Large intestine (tissue), 12 donors: ENCODE measurements at places on chromosomes 16 and 17. TPM values are rescaled to one million over a fixed set of nuclear protein-coding genes. Genes with fewer than 3 reads are reported as not detected.

DNA sequence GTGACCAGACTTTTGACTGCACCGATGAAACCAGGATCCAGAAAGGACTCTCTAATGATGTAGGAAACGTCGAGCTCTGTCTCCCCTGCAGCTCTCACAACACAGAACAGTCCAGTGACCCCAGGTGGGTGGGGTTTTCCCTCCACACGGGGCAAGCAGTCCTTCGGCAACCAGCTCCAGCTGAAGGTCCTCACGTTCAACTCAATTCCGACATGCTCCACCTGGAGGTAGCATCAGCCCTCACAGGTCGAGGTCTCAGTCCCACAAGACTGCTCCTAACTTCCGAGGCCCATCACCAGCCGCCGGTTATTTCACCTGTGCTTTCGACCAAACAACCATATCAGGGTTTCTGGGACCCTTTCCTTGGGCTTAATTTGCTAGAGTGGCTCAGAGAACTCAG lies 28.2 kb downstream of the ITGAE start:
- H3K4me1 ChIP-seq: no peaks in the 10 kb centered on the region
- H3K27me3 ChIP-seq: no peaks in the 10 kb centered on the region
- DNase-seq: no peak
- no peak overlapping the region for H3K27ac ChIP-seq
- no peaks in the 10 kb centered on the region for H3K36me3 ChIP-seq

DNA sequence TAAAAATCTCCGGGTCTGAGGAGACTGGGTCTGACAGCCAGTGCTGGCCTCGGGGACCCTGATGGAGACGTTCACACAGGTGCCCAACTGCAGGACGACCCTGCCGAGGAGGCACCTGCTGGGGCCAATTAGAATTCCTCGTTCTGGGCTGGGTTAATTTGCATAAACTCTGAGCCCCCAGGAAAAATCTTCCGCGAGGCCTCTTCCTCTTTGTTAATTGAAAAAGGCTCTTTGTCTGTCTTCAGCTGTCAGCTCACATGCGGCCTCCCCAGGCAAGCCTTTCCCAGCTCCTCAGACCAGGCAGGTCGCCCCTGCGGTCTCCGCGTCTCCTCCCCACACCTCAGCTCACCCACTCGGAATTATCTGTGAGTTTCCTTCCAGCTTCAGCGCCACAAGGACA lies 400.2 kb downstream of the SEC14L1 start:
- H3K4me1 ChIP-seq: peaks cover 3% of the 10 kb centered on the region
- no peaks in the 10 kb centered on the region for H3K36me3 ChIP-seq
- H3K4me3 ChIP-seq: no peak overlapping the region
- DNase-seq: no peak

- H3K4me3 ChIP-seq: no peak overlapping the region
- peak overlapping the region; percentile 82 for H3K27ac ChIP-seq
- peak; percentile 18 for DNase-seq
- peaks cover 7% of the 10 kb centered on the region for H3K4me1 ChIP-seq
- H3K36me3 ChIP-seq: peaks cover 2% of the 10 kb centered on the region
Observed at GRCh38 chr16:75377729-75378386, 55.4 kb downstream of the CFDP1 start.

DNA sequence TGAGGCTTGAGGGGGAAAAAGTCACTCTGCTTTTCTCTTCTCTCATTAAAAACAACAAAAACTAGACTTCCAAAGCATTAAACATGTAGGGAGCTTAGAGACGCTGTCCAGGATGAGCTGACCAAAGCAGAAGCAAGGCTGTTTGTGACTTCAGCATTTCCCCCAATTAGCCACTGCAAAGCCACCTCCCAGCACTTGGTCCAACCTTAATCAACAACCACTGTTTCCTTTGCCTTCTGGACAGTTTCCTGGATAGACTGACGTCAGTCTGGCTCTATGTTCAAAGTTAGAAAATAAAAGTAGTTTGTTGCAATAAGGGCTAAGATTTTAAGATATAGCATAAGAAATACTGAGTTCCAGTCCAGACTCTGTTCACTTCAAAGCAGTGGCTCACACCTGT lies 3.1 kb downstream of the TMEM231 start:
- no peaks in the 10 kb centered on the region for H3K36me3 ChIP-seq
- H3K4me3 ChIP-seq: no peak overlapping the region
- H3K4me1 ChIP-seq: peaks cover 4% of the 10 kb centered on the region

TBC1D3E gene
- polyA plus RNA-seq: 12.3 TPM

MYLK3 gene
- 0.16 TPM for polyA plus RNA-seq

- no peak overlapping the region for H3K27ac ChIP-seq
- no peaks in the 10 kb centered on the region for H3K4me1 ChIP-seq
- no peaks in the 10 kb centered on the region for H3K36me3 ChIP-seq
- DNase-seq: peak; percentile 12
- no peak overlapping the region for H3K4me3 ChIP-seq
Observed at GRCh38 chr16:66188917-66189725, 177.4 kb upstream of the CDH5 start.

DNA sequence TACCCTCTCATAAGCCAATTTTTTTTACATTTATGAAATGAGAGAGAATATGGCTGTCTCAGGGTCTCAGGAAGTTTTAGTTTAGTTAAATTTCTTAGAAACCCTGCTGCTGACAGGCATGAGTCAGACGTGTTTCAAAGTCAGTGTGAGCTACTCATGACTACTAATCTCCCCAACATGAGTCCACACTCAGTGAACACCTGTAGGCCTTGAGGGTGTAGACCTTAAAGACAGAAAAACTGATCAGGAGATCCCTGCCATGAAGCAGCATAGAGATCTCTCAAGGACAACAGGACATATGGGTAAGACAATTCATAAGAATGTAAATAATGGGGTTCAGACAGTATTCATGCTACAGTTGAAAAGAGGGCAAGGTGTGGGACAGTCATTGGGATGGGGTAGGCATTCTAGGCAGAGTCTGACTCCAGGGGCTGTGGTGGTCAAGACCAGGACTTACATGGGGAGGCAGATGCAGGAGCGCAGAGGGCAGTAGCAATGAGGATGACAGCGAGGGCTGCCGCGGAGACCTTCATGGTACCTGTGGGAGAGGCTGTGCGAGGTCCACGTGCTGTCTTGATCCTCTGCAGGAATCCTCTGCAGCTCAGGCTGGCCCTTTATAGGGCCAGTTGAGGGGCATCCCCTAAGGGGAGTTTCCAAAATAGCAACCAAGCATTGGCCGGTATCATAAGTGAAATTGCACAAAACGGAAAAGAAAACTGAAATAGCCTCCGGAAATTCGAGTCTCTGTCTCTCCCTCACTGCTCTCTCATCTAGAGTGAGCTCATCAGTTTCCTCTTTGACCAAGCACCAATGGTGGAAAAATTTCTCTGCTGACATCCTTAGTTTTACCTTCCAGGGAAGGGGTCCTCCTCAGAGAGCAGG lies at the start of gene CCL5:
TSS of gene CCL5 (minus strand) at position 588 of the 882 bp plus-strand sequence.
- H3K27me3 ChIP-seq: no peaks in the 10 kb centered on the region
- no peak within 1 kb of the TSS for H3K4me3 ChIP-seq
- peak; percentile 9 for DNase-seq
- H3K36me3 ChIP-seq: no peaks in the 10 kb centered on the region

DNA sequence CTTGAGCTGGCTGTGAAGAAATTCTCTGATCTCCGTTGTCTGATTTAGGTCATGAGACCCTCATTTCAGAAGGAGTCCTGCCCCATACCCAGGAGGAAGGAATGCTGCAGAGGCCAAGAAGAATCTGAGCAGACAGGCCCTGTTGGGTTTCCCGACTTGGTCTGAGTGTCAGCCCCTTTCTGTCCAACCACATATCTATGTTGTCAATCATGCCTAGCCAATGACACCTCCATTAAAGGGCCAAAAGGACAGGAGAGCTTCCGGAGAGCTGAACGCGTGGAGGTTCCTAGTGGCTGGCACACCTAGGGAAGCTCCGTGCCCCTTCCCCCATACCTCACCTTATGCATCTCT lies 37.8 kb downstream of the PIMREG start:
- no peak for DNase-seq
- H3K27me3 ChIP-seq: no peaks in the 10 kb centered on the region
- no peak overlapping the region for H3K4me3 ChIP-seq
- H3K36me3 ChIP-seq: no peaks in the 10 kb centered on the region
- H3K4me1 ChIP-seq: no peaks in the 10 kb centered on the region

DNA sequence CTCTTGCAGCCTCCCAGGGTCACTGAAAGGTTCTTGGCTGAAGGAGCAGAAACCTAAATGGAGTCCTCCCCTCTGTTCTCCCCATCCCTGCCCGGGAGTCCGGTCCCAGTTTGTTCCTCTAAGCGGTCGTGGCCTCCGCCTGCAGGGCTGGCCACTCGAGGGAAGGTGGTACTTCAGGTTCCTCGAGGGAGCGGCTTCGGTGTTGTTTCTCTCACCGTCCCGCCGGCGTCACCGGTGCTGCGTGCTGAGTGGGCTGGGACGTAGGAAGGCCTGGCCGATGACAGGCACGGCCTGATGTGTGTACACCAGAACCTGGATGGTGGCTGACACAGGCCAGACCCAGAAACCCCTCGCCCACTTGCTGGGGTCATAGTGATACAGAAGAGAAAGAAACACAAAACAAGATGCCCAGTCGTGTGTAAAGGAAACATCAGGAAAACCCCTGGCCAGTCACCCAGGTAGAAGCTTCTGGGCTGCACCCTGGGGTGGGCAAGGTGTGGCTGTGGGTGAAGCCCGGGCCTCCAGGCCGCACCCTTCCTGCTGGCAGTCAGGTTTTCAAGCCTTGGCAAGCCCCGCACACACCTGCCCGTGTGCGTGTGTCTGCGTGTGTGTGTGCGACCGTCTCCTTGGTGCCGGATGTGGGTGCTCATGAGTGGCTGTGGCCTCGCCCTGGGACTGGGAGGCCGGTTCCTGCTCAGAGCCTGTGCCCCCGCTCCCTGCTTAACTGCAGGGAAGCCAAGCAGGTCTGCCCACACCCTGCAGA lies 52.0 kb downstream of the BAIAP2 start:
- H3K27me3 ChIP-seq: no peaks in the 10 kb centered on the region
- H3K4me3 ChIP-seq: no peak overlapping the region
- H3K36me3 ChIP-seq: peaks cover 9% of the 10 kb centered on the region

GRCh38 chr17:58270476-58271215 lies 10.1 kb downstream of the MPO start:
- no peaks in the 10 kb centered on the region for H3K36me3 ChIP-seq
- H3K27me3 ChIP-seq: no peaks in the 10 kb centered on the region
- no peaks in the 10 kb centered on the region for H3K4me1 ChIP-seq

C16orf89 gene
- polyA plus RNA-seq: 3.1 TPM

GRCh38 chr17:63066158-63066813 lies 100.3 kb downstream of the TANC2 start:
- H3K4me1 ChIP-seq: no peaks in the 10 kb centered on the region
- H3K27ac ChIP-seq: no peak overlapping the region
- H3K36me3 ChIP-seq: no peaks in the 10 kb centered on the region
- no peak for DNase-seq

DNA sequence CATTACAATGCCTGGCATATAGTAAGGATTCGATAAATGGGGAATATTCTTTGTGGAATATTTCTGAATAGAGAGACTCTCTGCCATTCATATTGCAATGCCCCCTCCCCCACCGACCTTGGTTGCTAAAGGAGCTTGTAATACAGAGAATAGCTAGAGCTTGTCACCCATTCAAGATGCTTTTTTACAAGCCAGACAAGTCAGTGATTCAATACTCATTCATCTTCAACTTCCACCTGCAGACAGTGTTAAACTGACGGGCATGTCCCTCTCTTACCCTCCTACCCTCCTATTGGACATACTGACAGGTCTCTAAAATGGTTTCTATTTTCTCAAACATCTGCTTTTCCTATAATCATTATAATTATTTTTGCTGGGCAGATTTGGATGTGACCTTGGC lies 257.4 kb downstream of the KCNJ2 start:
- H3K4me1 ChIP-seq: no peaks in the 10 kb centered on the region
- H3K27ac ChIP-seq: no peak overlapping the region
- no peak for DNase-seq
- H3K36me3 ChIP-seq: no peaks in the 10 kb centered on the region
- no peaks in the 10 kb centered on the region for H3K27me3 ChIP-seq
